ENCODE measurements at places on chromosomes 2 and 18. TPM values are rescaled to one million over a fixed set of nuclear protein-coding genes. Genes with fewer than 3 reads are reported as not detected.

LGALSL gene
- 31.1 TPM for total RNA-seq

PIK3C3 gene
- total RNA-seq: 87.0 TPM

PARD3B gene
- 2.0 TPM for total RNA-seq

CASP8 gene
- total RNA-seq: 3.1 TPM

COLEC12 gene
- total RNA-seq: 2.0 TPM

FOXD4L1 gene
- not detected for total RNA-seq

DCC gene
- 0.41 TPM for total RNA-seq

MSGN1 gene
- total RNA-seq: not detected

IDH1 gene
- total RNA-seq: 308 TPM

ZC3H6 gene
- total RNA-seq: 21.7 TPM

SLC4A1AP gene
- total RNA-seq: 32.2 TPM

FEV gene
- not detected for total RNA-seq

FHOD3 gene
- 69.7 TPM for total RNA-seq

FAM110C gene
- total RNA-seq: 0.50 TPM

RAB6C gene
- total RNA-seq: not detected

STARD6 gene
- total RNA-seq: not detected

SPAG16 gene
- 48.5 TPM for total RNA-seq

ABCA12 gene
- total RNA-seq: not detected

SNRNP200 gene
- total RNA-seq: 94.3 TPM

MAP2 gene
- 102 TPM for total RNA-seq

MRPL33 gene
- total RNA-seq: 78.9 TPM

ZAP70 gene
- total RNA-seq: not detected

CYTIP gene
- total RNA-seq: 0.54 TPM

DES gene
- not detected for total RNA-seq

KCNS3 gene
- 10.0 TPM for total RNA-seq

GPBAR1 gene
- total RNA-seq: not detected

PLGLB1 gene
- total RNA-seq: 1.6 TPM

AQP12A gene
- total RNA-seq: not detected

CIAO1 gene
- total RNA-seq: 106 TPM

ANKRD30BL gene
- not detected for total RNA-seq

MERTK gene
- 6.1 TPM for total RNA-seq

MFSD2B gene
- total RNA-seq: 0.40 TPM

BARD1 gene
- total RNA-seq: 42.8 TPM
